Stromal cell of bone marrow (primary cell): ENCODE measurements at places on chromosomes 5 and 9.

- DNase-seq = no peak
These were observed 41.2 kb upstream of the PLPP1 start for GRCh38 chr5:55575815-55576583.

- no peak for DNase-seq
These were observed 32.8 kb upstream of the POMT1 start for GRCh38 chr9:131469951-131470350.

DNA sequence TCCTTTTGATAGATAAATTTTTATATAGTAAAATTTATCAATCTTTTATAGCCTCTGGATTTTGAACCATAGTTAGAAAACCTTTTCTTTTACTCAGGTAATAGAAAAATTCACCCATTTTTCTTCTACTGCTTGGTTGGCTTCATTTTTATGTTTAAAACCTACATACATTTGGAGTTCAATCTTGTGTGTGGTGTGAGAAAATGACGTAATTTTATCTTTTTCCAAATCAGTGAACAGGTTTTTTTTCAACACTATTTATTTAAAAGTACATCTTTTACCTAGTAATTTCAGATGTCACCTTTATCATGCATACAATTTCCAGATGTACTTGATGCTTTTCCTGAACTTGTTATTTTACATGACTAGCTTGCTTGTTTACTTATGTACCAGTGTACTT is 200.2 kb downstream of the TRIM36 start:
- DNase-seq = no peak

DNA sequence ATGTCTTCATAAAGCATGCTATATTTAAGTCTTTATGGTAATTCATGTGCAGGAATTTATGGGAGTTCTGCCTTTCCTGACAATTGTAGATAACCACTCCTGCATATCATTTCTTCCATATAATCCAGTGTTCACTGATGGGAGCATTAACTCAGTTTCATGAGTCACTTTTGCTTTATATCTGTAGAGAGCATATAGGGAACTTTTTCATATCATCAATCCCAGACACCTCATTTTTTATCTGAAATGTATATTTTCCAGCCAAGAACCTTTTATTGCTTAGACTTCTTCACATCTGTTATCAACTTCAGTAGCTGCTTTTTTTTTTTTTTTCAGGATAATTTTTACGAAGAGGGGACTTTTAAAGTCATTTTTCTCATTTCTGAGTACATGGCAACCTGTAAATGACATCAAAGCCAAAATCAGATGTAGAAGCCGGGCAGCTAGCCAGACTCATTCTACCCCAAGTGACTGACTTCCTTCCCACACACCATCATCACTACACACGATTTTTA is 41.1 kb downstream of the NFX1 start:
- no peak for DNase-seq

DNA sequence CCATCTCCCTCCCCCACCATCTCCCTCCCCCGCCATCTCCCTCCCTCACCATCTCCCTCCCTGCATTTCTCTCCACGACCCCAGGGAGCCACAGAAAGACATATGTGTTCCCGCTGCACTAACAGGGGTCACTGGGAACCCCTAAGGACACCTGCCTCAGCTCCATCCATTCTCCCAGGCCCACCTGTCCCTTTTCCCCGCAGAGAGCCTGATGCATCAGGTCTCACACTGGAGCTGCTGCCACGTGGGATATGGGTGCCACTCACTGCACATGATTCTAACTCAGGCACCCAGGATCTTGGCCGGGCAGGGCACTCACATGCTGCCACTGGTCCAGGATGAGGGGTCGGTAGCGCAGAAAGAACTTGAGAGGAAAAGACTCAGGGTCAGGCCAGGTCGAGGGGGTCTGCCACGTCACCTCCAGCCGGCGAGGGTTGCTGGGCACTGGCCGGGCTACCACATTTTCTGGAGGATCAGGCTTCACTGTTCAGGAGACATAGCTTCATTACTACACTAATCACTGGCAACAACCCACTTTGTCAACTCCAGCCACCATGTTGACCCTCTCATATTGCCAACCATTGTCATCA is 33.2 kb upstream of the ENHO start:
- no peak for DNase-seq

- DNase-seq = no peak
These were observed 13.1 kb upstream of the HSD17B4 start for GRCh38 chr5:119439140-119439631.

GRCh38 chr5:75509956-75510355 is 1.5 kb downstream of the CERT1 start:
- DNase-seq = peak; percentile 58

- DNase-seq = no peak
These were observed 118.2 kb upstream of the PRR16 start for GRCh38 chr5:120345947-120346346.

DNA sequence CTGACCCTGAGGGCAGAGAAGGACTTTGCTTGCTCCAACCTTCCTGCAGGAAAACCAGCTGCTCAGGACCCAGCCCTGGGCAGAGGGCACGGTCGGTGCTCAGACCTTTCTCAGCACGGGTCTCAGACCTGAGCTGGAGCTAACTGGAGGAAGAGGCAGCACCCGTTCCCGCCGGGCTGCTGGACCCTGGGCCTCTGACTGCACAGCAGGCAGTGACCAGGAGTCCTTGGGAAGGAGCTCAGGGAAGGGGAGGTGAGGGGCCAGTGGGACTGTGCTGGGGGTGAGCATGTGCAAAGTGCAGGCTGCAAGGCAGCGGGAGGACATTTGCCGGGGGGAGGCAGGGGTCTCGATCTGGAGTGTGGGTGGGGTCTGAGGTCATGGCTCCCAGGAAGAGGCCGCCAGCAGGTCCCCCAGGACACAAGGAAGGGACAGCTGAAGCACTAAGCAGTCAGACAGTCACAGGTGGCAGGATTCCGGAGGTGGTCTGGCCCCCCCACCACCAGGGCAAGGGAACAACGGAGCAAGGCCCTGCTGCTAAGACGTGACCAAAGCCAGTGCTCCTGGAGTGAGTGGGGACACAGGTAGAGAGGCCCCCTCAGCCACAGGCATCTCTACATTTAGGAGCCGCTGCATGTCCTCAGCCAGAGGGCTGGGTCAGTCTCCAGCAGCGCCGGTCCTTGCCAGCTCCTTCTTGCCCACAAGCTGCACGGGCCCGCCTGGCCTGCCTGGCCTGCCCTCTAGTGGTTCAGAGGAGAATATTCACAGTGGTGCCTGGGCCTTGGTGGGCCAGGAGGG is 4.8 kb upstream of the DPM2 start:
- no peak for DNase-seq

- DNase-seq = no peak
These were observed 102.0 kb downstream of the PTTG1 start for GRCh38 chr5:160523502-160524163.

DNA sequence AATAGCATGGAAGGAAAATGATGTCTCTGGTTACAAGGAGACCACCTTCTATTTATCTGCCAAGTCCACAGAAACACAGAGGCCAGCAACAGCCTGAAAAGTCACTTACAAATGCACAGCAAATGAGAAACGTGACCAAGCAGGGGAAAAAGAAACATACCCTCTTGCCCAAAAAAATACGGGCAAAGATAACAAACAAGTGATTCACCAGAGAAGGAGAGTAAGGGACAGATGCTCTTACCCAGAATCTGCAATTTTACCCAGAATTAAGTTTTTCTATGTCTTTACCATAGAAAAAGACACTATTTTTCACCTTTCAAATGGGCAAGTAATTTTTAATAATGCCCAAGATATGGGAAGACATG is 28.1 kb downstream of the CAMSAP1 start:
- DNase-seq = no peak

DNA sequence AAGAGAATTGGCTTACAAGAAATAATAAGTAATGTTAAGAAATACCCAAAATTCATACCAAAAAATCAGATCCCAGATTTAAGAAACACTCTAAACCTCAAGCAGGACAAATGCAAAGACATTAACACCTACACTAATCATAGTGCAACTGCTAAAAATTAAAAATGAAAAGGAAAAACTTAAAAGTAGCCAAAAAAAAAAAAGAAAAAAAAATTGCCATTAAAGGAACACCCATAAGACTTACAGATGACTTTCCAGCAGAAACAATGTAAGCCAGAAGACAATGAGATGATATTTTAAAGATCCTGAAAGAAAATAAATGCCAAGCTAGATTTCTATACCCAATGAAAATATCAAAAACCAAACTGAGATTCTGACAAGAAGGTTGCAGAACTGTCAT is 101.5 kb downstream of the DENND1A start:
- DNase-seq = no peak

GRCh38 chr5:11563822-11564221 is 340.4 kb downstream of the CTNND2 start:
- DNase-seq = no peak
